ENCODE measurements at places on chromosomes 5 and 9.

DNA sequence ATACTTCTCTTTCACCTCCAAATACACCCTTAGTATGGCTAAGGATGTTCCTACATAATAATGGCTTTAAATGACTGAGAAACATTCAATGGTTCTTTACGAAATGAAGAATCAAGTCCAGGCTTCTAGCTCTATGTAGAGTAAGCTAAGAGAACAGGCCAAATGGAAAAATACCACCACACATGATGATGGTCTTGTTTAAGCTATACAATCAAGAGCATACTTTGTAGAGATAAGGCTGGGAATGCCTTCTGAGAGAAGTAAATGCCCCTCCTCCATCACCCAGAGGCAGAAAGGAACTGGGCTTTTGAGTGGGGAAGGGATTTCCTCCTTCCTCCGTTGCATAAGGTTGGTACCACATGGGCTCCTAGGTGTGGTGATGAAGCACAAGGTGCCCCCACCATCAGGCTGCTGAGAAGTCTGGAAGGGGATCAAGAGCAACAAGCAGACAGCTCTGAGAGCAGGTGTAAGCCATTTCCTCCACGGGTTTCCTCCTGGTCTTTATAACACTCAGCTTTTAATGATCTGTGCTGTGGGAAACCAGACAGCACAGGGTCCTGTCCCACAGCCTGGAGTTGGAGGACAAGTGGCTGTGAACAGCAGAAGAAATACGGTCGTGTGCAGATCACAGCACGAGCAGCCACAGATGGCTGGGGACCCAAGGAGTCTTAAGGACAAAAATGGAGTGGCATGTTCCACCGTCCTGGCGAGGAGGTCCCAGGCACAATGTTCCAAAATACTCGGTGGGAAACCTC lies 396.9 kb downstream of the CTNND2 start:
- no peak for DNase-seq

DNA sequence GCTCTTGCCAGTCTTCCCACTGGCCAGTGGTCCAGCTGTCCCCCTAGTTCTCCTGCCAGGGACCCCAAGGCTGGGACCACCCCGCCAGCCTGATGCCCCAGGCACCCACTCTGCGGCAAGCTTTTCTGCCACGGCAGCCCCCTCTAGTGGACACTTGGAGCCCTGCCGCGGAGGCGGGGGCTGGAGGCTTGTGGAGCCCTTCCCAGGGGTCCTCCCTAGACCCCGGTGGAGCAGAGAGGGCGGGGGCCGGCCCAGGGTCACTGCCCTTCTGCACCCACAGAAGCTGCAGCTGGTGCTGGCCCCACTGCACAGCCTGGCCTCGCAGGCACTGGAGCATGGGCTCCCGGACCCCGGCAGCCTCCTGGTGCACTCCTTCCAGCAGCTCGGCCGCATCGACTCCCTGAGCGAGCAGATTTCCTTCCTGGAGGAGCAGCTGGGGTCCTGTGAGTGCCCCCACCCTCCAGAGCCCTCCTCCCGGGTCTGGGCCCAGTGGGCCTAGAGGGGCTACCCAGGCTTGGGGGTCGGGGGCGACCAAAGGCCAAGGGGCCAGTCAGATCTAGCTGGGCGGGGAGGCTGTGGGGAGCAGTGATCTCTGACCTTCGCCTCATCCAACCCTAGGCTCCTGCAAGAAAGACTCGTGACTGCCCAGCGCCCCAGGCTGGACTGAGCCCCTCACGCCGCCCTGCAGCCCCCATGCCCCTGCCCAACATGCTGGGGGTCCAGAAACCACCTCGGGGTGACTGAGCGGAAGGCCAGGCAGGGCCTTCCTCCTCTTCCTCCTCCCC lies 9.1 kb downstream of the EGFL7 start:
- no peak for DNase-seq

DNA sequence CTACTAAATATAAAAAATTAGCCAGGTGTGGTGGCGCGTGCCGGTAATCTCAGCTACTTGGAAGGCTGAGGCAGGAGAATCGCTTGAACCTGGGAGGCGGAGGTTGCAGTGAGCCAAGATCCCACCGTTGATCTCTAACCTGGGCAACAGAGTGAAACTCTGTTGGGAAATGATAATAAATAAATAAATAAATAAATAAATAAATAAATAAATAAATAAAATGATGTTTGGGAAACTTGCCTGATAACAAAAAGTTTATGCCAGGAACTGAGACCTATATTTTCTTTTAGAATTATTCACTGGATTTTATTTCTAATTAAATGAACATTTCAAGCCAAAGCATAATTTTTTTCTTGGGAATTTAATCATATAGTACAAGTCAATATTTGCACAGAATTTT lies 189.3 kb upstream of the CTNND2 start:
- no peak for DNase-seq

DNA sequence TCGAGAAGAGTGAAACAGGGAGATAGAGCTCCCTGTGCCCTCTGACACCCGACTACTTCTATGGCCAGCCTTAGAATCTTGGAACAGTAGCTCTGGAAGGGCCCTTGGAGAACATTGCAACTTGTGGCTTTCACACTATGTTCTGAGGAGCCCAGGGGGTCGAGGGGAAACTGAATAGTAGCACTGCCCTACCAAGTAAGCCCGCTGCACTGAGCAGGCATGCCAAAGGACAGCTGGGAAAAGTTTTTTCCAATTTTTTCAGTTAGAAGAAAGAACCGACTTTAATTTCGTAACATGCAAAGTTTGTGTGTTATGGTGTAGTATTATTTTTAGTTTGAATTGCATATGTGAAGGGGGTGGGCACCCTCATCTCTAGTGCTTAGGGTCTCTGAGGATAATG lies 10.9 kb downstream of the SMIM3 start:
- DNase-seq = no peak

GRCh38 chr9:10235376-10235775 lies 377.4 kb downstream of the PTPRD start:
- no peak for DNase-seq

- DNase-seq = no peak
Observed at GRCh38 chr5:172505845-172506244, 51.5 kb upstream of the SH3PXD2B start.

- no peak for DNase-seq
Observed at GRCh38 chr5:173055722-173055982, 500 bp upstream of the CREBRF start.

- DNase-seq = no peak
Observed at GRCh38 chr9:111833941-111834340, 39.2 kb upstream of the SHOC1 start.

DNA sequence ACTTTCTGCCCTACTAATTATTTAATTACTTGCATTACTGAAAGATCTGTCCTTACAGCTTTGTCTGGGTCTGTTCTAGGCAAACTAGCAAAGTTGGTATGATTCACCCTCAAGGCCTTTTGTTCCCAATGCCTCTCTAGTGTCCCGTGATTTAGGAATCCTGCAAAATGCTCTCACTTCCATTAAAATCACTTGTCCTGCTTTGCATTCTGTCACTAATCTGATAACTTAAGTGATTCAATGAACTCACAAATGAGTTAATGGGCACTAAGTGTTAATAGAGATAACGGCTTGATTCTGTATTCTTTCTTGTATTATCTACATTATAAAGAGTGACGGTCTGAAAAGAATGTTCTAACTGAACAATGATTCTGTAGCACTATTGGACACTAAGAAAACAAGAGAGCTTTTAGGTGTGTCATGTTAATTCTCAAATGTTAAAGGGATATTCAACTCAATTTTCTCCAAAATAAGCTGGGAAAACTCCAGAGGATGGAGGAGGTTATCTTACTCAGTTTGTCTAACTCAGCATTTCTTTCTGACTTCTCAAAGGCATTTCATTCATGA lies 697.3 kb downstream of the CETN3 start:
- DNase-seq = no peak

- no peak for DNase-seq
Observed at GRCh38 chr5:158679221-158679641, 420.5 kb downstream of the EBF1 start.

- no peak for DNase-seq
Observed at GRCh38 chr9:84587153-84587552, 82.4 kb upstream of the NTRK2 start.

DNA sequence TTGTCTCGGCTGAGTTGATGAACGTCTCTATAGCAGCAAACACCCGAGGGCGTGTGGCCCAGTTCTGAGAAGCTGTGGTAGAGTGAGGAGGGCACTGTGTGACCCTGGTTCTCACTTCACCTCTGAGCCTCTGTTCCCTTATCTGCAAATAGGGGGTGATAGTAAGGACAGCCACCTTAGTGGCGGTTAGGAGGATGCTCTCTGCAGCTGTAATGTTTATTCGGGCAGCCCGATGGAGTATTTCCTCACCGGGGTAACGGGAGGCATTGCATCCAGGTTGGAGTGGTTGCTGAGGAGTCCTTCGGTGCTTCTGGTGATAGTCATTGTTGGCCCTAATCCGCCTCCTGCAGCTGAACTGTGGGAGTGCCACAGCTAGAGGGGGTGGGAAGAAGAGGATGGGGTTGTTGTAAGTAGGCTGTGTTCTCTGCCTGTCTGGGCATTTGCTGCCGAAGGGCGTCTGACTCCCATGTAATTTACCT lies 13.9 kb downstream of the PRRC2B start:
- no peak for DNase-seq

GRCh38 chr9:35812025-35812602 lies at the start of gene SPAG8:
TSS of gene SPAG8 (minus strand) at chr9:35812262. CDS start at chr9:35812147, 115 bp downstream.
- DNase-seq = peak; percentile 82

DNA sequence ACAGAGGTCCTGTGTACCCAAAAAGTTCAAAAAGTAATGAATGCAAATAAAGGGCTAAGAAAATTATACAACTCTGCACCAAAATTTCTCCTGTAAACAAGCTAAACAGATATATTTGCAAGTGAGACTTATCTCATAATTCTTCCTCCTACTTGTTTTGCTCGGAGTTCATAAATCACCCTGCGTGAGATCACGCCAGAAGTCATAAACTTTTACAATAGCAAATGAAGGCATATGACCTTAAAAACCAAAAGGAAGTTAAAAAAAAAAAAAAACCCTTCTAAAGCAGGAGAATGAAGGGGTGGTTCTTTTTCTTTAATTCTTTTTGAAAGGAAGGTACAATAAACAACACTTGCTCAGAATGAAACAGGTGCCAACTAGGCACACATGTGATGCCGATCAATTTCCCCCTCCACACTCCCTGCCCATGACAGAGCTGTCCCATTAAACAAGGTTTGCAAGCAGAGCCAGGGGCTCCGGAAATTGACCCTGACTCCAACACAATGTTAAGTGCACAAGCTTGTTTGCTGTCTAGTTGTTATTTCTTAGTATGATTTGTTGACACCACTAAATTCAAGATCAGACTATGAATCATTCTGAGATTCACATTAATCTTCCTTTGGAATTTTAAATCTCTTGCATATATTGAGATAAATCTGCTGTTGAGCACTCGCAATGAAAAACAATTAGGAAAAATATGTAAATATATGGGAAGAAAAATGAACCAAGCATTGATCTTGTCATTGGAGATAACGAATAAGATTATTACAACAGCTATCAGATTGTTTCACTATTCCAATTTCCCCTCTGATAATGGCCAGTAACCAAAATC lies 46.3 kb downstream of the DROSHA start:
- no peak for DNase-seq

DNA sequence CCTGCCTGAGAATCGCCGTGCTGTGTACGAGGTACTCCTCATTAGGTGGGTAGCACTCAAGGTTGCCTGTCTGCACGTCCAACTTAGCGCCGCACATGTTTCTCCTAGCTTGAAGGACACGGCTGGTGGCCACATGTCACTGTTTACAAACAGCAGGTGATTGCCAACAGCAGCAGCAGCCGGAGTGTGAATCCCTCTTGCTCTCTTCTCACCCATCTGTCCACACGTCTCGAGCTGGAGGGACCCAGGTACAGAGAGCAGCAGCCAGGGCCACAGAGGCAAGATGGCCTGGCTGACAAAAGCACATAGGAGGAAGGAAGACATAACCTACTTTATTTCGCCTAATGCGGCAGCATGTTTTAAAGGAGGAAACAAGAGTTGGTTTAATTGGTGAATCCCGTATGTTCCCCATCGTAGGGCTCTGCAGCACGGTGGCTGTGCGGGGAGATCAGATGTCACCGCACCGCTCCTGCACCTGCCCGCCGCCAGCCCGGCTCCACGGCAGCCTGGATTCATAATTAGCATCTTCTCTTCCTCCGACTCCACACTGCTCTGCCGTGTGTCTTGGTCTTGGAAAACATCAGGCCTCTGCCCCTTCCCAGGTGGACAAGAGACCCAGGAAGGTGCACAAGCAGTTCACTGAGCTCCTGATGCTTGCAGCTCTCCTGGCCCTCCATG lies 201.6 kb upstream of the IRX1 start:
- no peak for DNase-seq

DNA sequence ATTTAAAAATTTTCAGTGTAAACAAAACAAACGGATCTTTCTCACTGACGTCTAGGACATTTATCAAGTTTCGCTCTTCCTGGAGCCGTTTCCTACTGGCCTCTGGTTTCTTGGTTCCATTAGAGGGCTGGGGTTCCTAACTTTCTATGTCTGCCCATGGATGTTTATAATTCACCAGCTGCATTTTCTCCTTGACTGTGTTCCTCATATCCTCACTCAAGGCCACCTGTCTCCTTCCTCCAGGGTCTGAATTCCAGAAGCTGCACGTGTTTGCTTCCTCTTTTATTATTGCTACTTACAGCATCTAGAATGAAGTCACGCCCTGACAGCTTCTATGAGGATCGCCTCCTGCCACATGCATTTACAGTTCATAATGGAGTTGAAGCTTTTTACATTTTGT lies 74.1 kb upstream of the BASP1 start:
- no peak for DNase-seq

GRCh38 chr9:137128862-137129455 lies 10.0 kb upstream of the GRIN1 start:
- no peak for DNase-seq

DNA sequence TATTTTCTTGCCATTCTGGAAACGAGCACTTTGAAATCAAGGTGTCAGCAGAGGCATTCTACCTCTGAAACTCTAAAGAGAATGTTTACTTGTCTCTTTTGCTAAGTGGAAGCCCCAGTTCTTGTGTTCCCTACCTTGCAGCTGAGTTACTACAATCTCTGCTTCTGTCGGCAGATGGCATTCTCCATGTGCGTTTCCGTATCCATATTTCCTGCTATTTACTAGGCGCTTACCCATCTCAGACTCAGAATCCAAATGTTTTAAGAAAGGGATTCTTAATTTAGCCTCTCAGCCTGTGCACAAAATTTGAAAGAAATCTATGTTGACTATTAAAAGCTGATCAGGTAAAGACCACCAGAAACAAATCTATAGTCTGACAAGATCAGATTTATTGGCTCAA lies 221.3 kb upstream of the FTMT start:
- no peak for DNase-seq

- DNase-seq = no peak
Observed at GRCh38 chr9:127293767-127294166, 29.2 kb downstream of the GARNL3 start.

- no peak for DNase-seq
Observed at GRCh38 chr9:114037961-114038723, 40.0 kb downstream of the AMBP start.

- no peak for DNase-seq
Observed at GRCh38 chr5:144230806-144231205, 60.1 kb downstream of the KCTD16 start.
